ENCODE measurements at places on chromosomes 12 and 14.

GRCh38 chr14:56136571-56137452 is 18.6 kb downstream of the PELI2 start:
- DNase-seq, result no peak

- no peak for DNase-seq
These were observed 3.0 kb downstream of the KRT73 start for GRCh38 chr12:52615208-52615868.

DNA sequence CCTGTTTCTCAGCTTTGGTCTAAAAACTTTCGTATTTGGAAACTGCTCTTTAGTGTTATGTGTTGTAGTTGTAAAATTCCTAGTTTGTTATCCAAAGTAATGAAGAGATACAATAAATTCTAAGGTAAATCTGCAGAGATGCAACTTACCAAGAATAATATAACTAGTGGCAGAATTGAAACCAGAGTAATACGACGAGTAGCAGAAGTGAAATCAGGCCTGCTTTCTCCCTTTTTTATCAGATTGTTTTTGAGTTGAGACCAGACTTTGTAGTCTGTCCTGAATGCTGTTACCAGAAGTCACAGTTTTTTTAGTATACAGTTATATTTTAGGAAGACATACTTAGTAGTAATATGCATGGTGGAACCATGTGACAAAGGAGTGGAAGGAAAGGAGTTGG is 12.5 kb downstream of the PAPOLA start:
- no peak for DNase-seq

DNA sequence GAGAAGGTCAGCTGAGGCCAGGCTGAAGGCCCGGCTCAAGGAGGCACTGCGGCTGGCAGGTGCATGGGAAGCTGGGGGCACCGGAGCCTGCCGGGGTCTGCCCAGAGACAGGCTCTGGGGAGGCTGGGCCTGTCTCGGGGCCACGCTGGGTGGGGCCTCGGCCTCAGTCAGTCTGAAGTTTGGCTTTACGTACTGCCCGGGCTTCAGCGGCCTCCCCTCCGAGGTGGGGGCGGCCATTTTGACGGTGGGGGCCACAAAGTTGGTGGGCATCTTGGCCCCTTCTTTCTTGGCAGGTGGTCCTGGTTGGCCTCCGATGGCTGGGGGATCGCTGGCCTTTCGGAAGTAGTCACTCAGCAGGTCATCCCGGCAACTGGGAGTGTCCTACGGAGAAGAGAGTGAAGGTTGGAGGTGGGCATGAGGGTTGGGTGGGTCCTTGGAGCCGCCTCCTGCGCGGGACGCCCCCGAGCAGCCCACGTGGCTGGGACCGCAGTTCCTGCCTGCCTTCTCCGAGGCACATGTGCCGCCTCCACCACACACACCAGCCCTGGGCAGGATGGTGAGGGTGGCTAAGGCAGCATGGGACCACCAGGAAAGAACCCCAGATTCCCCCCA is 28.9 kb upstream of the GPR68 start:
- DNase-seq, result no peak

GRCh38 chr12:46214668-46215436 is 54.0 kb downstream of the SLC38A1 start:
- DNase-seq, result no peak

DNA sequence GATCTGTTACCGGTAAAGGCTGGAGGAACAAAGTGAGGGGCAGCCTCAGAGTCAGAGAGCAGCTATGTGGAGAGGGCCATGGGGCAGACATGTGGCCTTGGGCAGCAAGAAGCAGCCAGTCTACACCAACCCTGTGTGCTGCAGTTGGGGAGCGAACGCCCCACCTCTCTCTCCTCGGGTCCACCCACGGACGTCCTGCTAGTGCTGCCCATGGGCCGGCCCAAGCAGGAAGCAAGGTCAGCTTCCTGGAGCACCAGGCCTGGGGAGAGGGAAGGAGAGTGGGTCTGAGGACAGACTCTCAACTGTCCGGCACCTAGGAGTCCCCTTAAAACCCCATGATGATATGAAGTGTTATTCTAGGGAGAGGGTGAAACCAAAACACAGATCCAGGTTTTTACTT is 254.8 kb upstream of the FKBP4 start:
- no peak for DNase-seq

DNA sequence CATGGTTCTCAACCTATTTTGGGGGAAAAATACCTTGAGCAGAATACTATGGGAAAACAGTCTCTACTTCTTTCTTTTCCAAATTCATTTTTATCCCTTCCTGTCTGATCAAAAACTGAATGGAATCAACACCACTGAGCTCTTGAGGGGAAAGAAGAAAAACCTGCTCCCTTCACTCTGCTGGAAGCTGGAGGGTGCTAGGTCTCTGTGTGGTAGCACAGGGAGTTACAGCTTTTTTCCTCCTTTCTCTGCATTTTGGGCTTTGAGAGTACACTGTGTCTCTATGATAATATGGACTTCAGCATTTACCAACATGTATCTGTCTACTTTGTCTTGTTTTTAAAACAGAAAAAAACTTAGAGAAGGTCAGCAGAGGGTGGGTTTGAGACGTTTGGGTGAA is 417.2 kb upstream of the SYT1 start:
- DNase-seq, result no peak

DNA sequence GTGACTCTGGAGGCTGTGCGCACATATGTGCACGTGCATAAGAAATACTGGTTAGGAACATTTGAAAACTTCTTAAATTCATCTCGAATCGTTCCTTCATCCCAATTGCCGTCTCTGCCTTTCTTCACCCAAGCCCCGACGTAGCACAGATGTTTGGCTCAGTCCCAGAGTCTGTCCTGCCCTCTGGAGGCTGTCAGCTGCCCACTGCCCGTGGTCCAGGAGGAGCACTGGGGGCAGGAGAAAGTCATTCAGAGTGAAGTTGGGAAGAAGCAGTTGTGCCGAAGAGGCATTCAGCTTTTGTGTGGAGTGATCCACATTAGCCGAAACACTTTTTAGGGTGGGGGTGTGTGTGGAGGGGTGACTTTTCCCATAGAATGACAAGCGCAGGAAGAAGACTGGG is 124.9 kb downstream of the TSPAN9 start:
- no peak for DNase-seq

GRCh38 chr12:2677142-2677880 is 117.5 kb upstream of the FKBP4 start:
- DNase-seq, result no peak

DNA sequence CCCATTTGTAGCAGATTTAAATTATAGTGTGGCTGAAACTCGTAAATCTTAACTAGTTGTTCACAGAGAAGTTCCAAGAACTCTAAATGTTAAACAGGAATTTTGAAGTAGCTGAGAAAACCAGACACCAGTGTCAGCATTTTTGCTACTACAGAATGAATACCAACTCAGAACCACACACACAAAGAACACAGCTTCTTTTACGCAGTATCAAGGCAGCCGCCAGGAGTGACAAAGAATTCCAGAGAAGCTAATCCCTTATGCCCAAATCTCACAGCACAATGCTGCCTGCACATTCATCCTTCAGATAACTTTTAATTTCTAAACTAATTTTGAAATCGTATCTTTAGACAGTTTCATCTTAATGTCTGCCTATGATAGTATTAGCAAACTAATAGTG is 37.4 kb downstream of the SLC6A15 start:
- DNase-seq, result no peak
